ENCODE measurements at places on chromosomes 12 and 14.

- DNase-seq, result no peak
Observed at GRCh38 chr12:125406131-125406530, 340.9 kb downstream of the AACS start.

- no peak for DNase-seq
Observed at GRCh38 chr14:62206456-62206855, 444.2 kb downstream of the SNAPC1 start.

DNA sequence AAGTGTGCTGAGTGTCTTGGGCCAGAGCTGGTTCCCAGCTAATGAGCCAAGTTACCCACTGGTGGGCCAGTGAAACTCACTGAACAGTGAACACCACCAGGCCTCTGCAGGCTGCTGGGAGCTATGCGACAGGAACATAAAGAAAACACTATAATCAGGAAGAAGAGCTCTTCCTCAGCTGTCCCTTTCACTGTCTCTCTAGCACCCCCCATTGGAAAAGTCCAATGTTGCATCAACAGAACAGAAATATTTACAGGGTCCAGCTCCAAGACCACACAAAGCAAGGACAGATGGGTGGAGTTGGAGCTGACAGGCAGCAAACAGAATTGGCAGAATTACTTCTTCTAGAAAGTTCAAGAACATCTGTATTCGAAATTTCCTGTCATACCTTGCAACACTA is 903.6 kb upstream of the TMEM132C start:
- DNase-seq, result no peak

DNA sequence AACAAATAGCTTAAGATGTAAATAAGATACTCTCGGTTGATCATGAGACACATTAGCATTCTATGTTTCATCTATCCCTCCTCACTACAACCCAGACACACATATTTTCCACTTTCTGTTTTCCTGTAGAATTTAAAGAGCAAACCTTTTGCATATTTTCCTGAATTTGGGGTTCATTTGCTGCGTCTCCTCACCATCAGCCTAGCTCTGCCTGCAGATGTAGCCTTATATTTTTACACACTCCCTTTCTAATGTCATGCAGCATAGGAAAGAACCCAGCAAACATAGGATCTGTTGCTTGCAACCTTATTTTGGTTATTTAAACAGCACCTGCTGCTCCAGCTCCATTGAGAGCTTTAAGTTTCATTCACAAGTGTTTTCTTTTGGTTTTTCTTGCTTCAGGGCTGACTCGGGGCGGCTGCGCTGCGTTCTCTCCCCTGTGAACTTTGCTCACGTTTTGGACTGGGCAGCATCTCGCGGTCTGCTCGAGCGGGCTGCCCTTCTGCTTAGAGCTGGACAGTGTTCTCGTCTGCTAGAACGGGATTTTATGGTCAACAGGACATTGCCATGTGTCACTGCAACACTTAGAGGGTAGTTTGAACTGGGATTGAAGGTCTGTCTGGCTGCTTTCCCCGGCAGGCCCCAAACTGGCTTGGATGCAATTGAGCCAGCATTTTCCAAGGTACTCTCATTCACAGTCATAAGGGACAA is 57.8 kb upstream of the VRK1 start:
- no peak for DNase-seq

- DNase-seq, result no peak
Observed at GRCh38 chr14:81625343-81625742, 91.7 kb upstream of the SEL1L start.
